Stimulated activated CD4-positive, alpha-beta T cell treated with anti-CD3 and anti-CD28 coated beads, Interleukin-15, amount 100 ng/mL, for 1 hour (primary cell): ENCODE measurements at places on chromosomes 1 and 21.

- DNase-seq, result no peak
These were observed 25.5 kb upstream of the C1orf53 start for GRCh38 chr1:197876894-197877293.

GRCh38 chr1:198771563-198772153, 132.8 kb downstream of the PTPRC start:
- DNase-seq, result no peak

- DNase-seq, result no peak
These were observed 24.5 kb downstream of the ELF3 start for GRCh38 chr1:202034683-202035462.

- no peak for DNase-seq
These were observed 5.2 kb downstream of the FCRL3 start for GRCh38 chr1:157695417-157695816.

- no peak for DNase-seq
These were observed 2.8 kb upstream of the ZNF678 start for GRCh38 chr1:227560393-227561173.

GRCh38 chr1:22229379-22229778, 86.5 kb upstream of the WNT4 start:
- no peak for DNase-seq

DNA sequence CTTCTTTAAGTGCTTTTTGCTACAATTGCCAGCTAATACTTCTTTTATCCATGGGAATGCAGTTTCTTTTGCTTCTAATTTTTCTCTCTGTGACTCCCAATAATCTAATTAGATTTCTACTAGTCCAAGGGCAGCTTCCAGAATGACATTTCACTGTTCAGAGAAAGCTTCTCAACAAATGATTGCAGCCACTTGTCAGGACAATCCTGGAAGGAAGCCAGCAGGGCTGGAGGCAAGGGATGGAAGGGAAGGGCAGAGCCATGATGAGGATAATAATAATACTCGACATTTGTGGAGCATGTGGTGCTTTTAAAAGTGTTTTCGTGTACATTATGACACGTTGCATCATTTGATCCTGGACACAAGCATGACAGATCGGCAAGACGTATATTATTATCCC, 19.4 kb downstream of the F11R start:
- DNase-seq, result no peak

DNA sequence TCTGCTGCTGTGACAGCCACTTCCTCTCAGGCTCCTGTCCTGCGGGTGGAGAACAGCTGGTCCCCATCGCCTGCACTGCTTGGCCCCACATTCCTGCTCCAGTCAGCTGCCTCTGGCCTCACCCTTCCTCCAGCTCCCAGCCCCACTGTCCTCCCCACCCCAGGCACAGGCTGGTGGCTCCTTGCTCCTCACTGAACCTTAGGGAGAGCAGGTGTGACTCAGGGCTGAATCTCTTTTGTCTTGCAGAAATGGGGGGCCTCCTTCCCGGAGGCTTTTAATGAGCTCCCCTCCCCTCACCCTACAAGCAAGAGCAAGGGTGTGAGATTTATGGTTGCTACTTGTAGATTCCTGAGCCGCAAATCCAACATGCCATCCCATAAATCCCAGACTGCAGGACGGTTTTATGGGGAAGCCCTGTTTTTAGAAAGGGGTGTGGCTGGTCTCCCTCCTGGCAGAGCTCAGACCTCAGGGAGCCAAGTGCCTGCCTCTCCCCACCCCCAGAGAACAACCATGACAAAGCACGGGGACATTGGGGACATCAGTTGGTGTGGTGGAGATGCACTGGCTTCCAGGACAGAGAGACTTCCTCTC, 15.2 kb downstream of the CDK18 start:
- DNase-seq, result no peak

- DNase-seq, result no peak
These were observed 182.9 kb downstream of the NTNG1 start for GRCh38 chr1:107323784-107324183.

DNA sequence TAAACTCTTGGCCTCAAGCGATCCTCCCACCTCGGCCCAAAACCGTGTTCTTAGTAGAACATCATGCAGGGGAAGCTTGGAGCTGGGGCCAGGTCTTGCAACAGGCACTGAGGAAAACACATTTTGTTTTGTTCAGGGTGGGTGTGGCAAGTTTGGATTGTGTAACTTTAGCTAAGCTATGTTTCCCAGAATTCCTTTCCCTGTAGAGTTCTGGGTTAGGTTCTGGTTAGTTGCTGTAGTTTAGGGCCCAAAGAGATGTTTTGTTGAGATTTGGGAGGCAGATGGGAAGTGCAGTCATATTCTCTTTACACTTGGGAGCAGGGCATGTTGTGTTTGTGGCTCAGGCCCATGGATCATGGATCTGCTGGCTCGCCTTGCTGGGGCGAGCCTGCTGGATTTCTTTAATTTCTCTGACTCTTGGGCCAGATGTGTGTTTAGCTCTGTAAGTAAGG, 24.0 kb downstream of the PLA2G5 start:
- no peak for DNase-seq

- DNase-seq, result no peak
These were observed 8.6 kb downstream of the CHODL start for GRCh38 chr21:18253221-18253620.

GRCh38 chr21:32100423-32100822, 178.4 kb downstream of the MIS18A start:
- DNase-seq, result no peak

DNA sequence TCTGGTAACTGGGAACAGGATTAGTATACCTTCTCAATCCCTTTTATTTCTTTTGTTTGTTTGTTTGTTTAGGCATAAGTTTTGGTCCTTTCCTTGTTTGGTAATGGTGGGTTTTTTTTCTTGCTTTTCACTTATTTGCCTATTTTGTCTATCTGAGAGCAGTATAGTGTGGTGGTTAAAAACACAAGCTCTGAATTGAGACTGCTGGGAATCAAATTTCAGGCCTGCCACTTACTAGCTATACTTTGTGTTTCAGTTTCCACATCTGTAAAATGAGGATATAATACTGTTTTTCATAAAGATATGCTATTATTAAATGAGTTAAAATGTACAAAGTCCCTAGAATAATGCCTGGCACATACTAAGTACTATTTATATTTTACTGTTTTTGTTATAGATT, 81.6 kb upstream of the IVNS1ABP start:
- DNase-seq, result no peak

DNA sequence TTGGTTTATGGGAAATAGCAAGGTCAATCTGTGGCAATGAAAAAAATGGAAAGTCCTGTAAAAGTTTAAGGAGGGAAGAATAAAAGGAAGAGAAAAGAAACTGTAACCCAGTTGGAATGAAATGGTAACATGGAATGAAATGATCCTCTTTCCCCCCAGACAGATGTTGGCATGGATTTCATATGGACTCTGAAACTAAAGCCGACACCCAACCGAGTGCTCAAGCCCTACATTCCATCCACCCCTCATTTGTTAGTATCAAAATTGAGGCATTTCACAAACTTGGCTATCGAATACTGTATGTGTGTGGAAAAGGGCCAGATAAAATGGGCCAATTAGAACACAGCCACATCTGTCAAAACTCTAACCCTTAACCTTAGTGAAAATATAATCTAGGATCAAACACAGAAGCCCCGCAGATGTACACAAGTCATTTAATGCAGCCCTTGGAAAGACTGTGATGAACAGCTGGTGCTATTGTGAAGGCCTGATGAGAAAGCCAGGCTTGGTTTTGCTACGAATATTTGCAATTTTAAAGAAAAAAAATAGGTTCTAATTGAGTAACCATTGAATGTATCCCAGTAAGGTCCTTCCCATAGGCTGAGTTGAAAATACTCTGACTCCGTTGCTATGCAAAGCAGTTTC, 72.6 kb upstream of the RGL1 start:
- no peak for DNase-seq

- DNase-seq, result no peak
These were observed 224.1 kb downstream of the COL11A1 start for GRCh38 chr1:102884238-102884637.

GRCh38 chr1:72911656-72912055, 629.3 kb upstream of the NEGR1 start:
- no peak for DNase-seq

GRCh38 chr21:27269644-27270043, 302.8 kb upstream of the ADAMTS5 start:
- no peak for DNase-seq

GRCh38 chr1:226915672-226915995, 24.5 kb upstream of the COQ8A start:
- DNase-seq, result no peak
